CD4-positive, alpha-beta T cell treated with Interleukin-15 for 4 hours (primary cell): ENCODE measurements at places on chromosomes 6 and 20.

DNA sequence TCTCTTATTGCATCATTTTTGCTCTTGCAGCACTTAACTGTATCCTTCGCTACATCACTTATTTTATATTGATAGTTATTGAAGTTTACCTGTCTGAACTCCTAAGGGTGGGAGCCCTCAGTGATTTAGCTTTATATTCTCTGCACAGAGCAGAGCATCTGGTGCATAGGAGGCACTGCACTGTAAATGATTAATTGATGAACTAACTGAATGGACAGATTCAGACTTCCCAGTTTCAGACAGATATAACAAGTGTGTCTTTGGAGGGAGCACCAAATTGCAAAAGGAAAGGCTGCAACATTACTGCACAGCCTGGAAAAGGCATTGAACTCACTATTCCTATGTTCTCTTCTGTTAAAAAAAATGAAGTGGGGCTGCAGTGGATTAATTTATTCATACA lies 160.3 kb downstream of the EDN1 start:
- DNase-seq: no peak

- no peak for DNase-seq
These were observed 114.9 kb upstream of the ZFP64 start for GRCh38 chr20:52306477-52306876.

DNA sequence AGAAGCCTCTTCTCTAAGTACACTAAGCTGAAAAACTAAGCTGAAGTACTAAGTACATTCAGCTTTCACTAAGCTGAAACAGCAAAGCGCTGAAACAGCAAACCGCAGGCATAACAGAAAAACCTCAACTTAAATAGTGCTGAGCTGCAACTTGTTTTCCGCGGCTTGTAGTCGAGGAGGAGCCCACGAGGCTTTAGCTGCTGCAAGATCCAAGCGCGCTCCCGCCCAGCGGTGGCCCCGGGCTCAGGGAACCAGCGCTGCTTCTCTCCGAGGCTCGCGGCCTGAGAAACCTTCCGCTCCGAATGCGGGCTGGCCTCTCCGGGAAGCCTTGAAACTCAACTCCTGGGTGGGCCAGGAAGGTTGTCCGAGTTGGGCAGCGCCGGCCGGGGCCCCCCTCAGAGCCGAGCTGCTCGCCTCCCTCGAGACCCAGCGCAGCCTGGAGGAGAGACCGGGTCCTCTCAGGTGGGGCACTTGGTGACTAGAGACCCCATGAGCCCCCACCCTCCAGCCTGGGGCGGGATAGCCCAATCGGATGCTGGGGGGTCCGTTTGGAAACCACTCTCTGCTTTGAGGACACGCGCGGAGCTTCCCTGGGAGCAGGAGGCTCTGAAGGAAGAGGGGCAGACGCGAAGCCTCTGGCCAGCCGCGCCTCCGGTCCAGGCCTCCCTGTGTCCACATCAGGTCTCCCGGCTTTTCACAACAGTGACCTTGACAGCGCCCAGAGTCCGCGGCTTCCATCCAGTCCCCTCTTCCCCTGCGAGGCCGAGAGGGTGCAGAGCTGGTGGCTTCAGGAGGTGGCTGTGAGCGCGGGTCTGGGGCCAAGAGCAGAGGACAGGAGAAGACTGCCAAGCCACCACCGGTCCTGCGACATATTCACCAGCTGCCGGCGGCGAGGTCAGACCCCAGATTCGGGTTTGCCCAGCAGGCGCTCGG lies 38.1 kb upstream of the HLA-E start:
- DNase-seq: peak; percentile 66

GRCh38 chr6:19524366-19525186 lies 312.6 kb upstream of the ID4 start:
- no peak for DNase-seq

DNA sequence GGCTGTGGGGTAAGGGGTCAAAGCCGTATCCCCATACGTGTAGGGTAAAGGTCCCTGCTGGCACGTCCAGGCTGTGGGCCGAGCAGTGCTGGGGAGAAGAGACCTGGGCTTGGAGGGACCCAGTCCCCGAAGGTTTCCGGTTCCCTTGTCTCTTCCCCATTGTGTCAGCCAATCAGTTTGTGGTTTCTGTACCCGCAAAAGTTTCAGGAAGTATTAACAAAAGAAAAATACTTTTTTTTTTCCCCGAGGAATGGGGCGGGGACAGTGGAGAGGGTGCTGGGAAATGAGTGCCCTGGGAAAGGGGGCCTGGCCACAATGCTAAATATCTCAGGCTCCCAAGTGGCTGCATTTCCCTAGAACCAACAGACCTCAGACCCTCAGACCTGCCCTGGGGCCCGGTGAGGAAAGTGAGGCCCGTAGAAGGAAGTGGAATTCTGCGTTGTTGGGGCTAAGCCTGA lies 15.2 kb upstream of the AMD1 start:
- DNase-seq: no peak

DNA sequence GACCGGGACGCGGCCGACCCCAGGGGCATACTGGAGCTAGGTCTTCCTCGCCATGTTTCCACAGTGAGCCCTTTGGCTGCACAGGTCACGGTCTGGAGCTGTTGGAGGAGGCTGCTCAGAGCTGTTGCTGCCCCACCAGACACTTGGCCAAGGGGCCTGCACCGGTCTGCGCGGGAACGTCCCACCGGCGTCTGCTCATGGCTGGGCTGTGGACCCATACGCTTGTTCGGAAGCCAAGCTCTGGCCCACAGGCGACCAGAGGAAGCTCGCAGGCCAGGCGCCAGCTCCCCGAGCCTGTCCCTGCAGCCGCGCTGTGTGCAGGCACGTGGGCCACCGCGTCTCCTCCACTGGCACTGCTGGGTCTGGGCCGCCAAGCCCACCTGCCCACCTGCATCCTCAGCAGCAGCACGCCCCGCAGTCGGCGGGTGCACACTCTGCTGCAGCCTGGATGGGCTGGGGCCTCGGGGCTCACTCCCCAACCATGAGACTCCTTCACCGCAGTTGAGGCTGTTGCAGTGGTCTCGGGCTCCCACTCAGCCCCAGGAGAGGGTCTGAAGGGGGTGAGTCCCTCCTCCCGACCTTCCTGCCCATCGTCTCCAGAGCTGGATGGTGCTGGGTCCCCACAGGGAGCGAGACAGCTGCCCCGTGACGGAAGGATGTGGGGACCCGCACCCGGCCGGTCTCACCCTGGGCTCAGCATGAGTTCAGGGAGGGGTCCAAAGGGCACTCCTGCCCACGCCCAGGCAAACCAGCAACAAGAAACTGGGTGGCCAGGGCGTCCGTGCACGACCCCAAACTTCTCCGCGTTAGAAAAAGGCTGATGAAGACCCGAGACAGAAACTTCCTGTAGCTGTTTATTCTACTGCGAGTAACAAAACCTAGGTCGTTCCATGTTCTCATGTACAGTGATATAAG lies 15.5 kb upstream of the TCFL5 start:
- DNase-seq: no peak

- peak; percentile 56 for DNase-seq
These were observed 31.1 kb downstream of the NTSR1 start for GRCh38 chr20:62739581-62740285.

DNA sequence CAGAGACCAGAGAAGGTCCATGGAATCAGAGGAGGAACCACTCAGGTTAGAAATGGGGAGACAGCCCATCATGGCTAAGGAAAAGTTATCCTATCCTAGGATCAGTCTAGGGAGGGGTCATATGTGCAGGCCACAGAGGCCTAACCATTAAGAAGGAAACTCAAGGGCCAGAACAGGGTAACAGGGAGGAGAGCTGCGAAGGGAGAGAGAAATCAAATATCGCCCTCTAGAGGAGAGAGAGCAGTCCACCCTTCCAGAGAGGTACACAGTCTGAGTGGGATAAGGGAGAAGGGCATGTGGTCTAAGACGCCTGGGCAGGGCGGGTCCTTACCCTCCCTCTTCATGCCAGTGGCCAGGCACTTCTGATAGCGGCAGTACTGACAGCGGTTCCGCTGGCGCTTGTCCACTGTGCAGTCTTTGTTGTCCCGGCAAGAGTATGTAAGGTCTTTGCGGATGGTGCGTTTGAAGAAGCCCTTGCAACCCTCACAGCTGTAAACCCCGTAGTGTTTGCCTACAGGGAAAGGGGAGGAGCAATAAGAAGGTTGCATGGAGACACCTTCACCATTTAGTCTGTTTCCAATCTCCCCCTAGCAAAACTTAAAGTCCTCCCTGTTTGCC lies 2.9 kb downstream of the RXRB start:
- DNase-seq: peak; percentile 57

GRCh38 chr6:150093397-150093796 lies 24.5 kb upstream of the ULBP3 start:
- DNase-seq: no peak

GRCh38 chr6:135053406-135053805 lies 1.2 kb downstream of the HBS1L start:
- no peak for DNase-seq

- no peak for DNase-seq
These were observed 393.3 kb downstream of the C6orf118 start for GRCh38 chr6:164916087-164916486.

DNA sequence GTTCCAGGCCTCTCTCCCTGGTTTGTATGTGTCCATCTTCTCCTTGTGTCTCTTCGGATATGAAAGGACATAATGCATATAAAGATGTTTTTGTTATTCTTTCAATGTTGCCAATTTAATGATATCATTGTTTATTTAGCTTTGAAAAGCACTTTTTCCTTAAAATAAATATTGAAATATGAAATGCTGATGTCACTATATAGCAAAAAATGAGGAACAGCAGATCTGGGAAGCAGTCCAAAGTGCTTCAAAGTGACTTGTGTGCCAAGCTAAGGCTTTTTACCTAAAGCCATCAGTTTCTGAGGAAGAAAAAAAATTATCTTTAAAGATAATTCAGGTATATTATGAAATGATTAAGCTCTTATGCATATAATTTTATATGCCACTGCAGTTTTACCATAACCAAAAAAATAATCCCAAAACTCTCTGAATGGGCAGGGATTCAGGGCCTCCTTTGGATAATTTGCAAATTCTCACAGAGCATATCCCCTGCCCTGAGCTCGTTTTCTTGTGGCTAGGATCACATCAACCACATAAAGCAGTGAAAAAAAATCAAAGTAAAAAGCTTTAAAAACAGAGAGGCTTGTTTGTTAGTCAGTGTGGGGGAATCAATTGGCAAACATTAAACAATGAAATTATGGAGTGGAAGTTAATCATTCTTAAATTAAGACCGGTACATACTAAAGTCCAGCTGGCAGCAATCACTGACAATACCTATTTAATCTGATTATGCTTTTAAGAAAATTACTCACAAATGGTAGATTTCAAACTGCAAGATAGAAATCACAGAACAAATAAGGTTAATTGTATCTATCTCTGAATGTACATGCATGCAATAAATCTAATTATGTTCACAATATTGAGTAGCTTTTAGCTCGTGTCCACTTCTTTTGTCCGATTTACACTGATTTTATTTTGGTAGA lies 1027.9 kb upstream of the ADGRB3 start:
- DNase-seq: no peak

DNA sequence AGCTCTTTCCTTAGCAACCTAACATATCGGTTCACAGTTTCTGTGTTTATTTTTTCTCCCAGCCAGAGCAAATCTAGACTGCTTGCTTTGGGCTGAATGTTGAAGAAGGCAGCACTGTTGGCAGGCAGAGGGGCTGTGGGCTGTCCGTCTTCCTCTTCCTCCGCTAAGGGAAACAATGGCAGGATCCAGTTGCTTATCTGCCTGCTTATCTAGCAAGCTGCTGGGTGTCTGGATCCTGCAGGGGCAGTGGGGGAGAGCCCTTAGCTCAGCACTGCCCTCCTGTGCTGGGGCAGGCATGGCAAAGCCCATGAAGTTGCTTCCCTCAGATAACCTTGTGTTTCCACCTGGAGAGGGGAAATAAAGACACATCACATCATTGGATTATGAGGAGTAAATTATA lies 92.7 kb upstream of the CD93 start:
- no peak for DNase-seq

DNA sequence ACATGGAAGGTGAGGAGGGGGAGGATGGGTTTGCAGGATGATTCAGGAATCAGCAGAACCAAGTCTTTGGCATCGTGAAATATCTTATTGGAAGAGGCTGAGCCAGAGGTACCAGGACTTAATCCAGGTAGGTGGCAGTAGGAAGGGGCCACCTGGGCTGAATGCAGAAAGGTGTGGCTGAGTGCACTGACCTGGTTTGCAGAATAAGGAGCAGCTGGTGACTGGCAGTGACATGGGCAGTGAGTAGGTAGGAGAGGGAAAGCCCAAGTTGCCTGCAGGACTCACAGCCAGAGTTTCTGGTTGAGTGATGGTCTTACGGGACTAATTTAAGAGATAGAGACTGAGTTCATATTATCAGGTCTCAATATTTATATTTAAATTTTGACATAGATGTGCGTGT lies 1.1 kb upstream of the PBOV1 start:
- DNase-seq: no peak

DNA sequence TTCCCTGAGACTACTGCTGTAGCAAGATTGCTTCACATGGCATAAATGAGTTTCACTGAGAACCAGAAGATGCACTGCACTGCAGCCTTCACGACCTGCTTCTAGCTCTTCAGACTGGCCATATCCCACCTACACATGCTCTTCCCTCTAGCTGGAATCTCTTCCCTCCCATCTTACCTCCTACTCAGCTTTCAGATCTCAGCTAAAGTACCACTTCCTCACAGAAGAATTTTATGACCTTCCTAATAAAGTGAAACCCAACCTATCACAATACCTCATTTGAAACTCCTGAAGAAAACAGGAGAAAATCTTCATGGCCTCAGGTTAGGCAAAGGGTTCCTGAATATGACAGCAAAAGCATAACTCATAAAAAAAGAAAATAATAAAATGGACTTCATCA lies 99.9 kb downstream of the DTNBP1 start:
- DNase-seq: no peak

DNA sequence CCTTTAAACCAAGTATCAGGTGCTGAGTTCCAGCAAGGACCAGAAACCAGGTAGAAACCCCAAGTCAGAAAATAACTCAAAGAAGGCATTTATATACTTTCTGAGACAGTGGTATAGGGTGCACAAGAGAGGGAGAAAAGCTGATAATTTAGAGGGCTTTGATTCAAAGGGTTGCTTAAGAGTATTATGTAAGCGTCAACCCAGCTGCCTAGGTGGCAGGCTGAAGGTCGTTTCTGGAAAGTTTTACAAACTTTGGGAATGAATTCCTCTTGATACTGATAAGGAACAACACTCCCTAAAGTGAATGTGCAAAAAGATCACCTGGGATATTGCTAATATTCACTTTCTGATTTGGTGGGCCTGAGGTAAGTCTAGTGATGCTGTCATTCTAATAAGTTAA lies 800.7 kb downstream of the MAFB start:
- no peak for DNase-seq

DNA sequence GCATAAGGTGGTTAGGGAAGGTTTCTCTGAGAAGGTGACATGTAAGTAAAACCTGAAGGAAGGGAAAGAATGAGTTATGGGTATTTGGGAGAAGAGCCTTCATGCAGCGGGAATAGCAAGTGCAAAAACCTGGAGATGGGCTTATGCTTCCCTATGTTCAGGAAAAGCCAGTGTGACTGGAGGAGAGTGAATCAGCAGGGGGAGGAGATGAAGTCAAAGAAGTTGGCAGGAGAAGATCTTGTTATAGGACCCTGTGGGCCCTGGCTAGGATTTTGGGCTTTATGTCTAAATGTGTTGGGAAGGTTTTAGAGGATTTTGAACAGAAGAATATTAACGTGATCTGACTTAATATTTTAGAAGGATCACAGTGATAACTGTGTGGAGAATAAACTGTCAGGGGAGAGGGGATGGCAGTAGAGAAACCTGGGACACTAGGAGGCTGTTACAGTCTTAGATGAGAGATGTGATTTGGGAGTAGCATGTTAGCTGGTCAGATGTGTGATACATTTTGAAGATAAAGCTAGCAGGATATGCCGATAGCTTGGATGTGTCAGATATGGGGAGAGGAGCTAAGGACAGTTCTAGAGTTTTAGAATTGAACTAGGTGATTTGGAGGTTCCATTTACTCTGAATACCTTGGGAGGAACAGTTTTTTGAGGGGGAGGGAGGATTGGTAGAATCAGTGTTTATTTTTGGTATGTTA lies 41.0 kb downstream of the PHF3 start:
- no peak for DNase-seq

- no peak for DNase-seq
These were observed 48.1 kb downstream of the SYNJ2 start for GRCh38 chr6:158029668-158030230.
